ENCODE measurements at places on chromosomes 13 and 19. TPM values are rescaled to one million over a fixed set of nuclear protein-coding genes. Genes with fewer than 3 reads are reported as not detected.

- H3K36me3 ChIP-seq = no peaks in the 10 kb centered on the region
- no peak for DNase-seq
- peaks cover 20% of the 10 kb centered on the region for H3K27me3 ChIP-seq
- H3K27ac ChIP-seq = no peak overlapping the region
- no peak overlapping the region for H3K4me3 ChIP-seq
- H3K4me1 ChIP-seq = no peaks in the 10 kb centered on the region
Measured at GRCh38 chr13:61410669-61411297, 4.9 kb downstream of the PCDH20 start.

GRCh38 chr13:29513002-29513980 is 82.2 kb downstream of the SLC7A1 start:
- H3K4me1 ChIP-seq = no peaks in the 10 kb centered on the region
- H3K36me3 ChIP-seq = peaks cover 28% of the 10 kb centered on the region
- no peak overlapping the region for H3K4me3 ChIP-seq
- H3K27me3 ChIP-seq = no peaks in the 10 kb centered on the region

GRCh38 chr13:100356889-100357288 is 231.7 kb downstream of the GGACT start:
- H3K27me3 ChIP-seq = no peaks in the 10 kb centered on the region
- no peak overlapping the region for H3K4me3 ChIP-seq
- DNase-seq = no peak
- no peaks in the 10 kb centered on the region for H3K4me1 ChIP-seq
- H3K36me3 ChIP-seq = peaks cover 4% of the 10 kb centered on the region

Gene AMER2
- total RNA-seq = not detected

DNA sequence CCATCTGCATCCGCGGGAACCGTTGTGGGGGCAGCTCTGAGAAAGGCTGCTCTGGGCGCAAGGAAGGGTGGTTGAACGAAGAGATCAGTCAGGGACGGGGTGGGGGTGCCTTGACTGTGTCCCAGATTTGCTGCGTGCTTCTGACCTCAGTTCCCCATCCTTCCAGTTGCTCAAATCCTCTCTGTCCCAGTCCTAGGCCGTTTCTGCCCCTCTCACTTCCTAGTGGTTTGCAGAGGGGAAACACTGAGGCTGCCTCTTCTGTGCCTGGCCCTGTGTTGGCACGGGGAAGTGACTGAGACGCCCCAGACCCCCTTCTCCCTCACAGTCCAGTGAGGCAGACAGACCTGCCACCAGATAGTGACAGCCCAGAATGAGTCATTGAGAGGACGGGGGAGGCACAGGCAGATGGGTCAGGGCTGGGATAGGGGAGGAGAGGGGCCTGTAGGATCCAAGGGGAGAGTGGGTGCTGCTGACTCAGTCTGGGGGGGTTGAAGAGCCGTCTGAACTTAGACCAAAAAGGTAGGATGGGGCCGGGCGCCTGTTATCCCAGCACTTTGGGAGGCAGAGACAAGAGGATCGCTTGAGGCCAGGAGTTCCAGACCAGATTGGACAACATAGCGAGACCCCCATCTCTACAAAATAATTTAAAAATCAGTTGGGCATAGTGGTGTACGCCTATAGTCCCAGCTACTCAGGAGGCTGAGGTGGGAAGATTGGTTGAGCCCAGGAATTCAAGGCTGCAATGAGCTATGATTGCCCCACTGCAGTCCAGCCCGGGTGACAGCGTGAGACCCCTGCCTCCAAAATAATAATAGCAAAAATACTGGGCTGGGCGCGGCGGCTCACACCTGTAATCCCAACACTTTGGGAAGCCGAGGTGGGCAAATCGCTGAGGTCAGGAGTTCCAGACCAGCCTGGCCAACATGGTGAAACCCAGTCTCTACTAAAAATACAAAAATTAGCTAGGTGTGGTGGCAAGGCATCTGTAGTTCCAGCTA is 26.5 kb downstream of the NUMBL start:
- peaks cover 8% of the 10 kb centered on the region for H3K36me3 ChIP-seq
- no peak for DNase-seq
- peaks cover 2% of the 10 kb centered on the region for H3K27me3 ChIP-seq
- H3K4me3 ChIP-seq = peak overlapping the region; percentile 80
- peaks cover 20% of the 10 kb centered on the region for H3K4me1 ChIP-seq
- peak overlapping the region; percentile 86 for H3K27ac ChIP-seq

DNA sequence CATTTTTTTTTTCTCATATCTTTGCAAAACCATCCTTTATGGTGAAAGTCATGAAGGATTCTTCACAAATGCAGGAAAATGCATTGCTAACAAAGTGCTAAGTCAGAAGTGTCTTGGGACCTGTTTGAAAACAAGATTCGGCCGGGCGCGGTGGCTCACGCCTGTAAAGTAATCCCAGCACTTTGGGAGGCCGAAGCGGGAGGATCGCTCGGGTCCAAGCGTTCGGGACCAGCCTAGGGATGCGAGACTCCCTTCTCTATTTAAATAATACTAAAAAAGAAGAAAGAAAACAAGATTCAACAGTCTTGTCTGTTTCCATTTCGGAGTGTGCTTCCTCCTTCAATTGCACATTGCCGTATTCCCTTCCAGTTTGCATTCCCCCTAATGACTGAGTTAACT is 819 bp downstream of the EID2B start:
- H3K36me3 ChIP-seq = peaks cover 5% of the 10 kb centered on the region
- peaks cover 2% of the 10 kb centered on the region for H3K27me3 ChIP-seq
- H3K27ac ChIP-seq = peak overlapping the region; percentile 58
- no peak for DNase-seq
- H3K4me3 ChIP-seq = peak overlapping the region; percentile 92

GRCh38 chr19:55704494-55705245 is 29.6 kb downstream of the EPN1 start:
- H3K27ac ChIP-seq = peak overlapping the region; percentile 37
- H3K4me1 ChIP-seq = no peaks in the 10 kb centered on the region
- H3K27me3 ChIP-seq = no peaks in the 10 kb centered on the region
- peaks cover 5% of the 10 kb centered on the region for H3K36me3 ChIP-seq
- no peak for DNase-seq

Gene NLRP11
- not detected for total RNA-seq
